ENCODE measurements at places on chromosomes 1 and 21.

DNA sequence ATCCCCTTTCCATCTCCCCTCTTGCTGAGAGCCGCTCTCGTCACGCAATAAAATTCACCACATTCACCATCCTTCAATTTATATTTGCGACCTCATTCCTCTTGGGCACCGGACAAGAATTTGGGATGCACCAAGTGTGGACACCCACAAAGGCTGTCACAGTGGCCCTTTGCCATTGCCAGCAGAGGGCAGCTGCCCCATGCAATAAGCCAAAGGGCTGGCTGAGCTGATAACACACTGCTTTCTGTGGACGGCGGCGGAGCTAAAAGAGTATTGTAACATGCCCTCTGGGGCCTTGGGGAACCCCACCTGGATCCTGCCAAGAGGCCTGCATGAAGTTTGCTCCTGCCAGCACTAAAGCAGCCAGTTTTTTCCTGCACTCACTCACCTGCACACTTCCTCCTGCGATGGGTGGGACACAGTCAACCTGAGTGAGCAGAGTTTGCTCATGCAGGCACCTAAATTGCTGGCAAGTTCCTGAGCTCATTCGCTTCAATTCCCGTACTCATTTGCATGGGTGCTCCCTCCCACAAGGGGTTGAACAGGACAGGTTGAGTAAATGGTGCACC lies 792.3 kb upstream of the ADAMTS5 start:
- DNase-seq, result no peak

DNA sequence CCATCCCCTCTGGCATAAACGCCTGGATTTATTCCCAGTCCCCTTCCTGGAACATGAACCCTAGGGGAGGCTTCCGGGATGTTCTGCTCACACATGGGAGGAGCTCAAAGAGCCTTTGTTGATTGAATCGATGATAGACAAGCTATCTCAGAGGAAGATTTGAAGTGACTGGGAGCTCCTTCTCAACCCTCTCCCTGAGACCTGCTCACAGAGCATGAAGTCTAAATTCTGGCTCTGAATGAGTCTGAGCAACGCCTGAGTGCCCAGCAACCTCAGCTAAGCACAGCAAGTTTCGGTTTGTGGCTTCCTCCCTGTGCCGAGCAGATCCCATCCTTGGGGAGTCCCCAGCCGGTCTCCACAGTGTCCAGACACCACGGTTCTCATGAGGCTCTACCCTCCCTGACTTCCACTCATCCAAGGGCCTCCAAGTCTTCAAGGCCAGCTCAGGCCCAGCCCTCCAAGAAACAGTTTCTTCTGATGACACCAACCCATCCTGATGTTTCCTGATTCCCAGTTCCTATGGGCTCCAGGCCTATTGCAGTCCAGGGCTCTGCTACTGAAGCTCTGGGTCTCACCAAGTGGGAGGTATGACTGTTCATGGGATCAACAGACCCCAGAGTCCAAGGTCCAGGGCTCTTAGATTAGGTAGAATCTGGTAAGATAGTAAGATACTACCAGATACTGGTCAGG lies 190.8 kb downstream of the DYRK1A start:
- DNase-seq, result no peak

- no peak for DNase-seq
These were observed 35.4 kb upstream of the USP24 start for GRCh38 chr1:55250399-55251075.

GRCh38 chr1:7726623-7727022 lies 44.5 kb upstream of the VAMP3 start:
- no peak for DNase-seq

DNA sequence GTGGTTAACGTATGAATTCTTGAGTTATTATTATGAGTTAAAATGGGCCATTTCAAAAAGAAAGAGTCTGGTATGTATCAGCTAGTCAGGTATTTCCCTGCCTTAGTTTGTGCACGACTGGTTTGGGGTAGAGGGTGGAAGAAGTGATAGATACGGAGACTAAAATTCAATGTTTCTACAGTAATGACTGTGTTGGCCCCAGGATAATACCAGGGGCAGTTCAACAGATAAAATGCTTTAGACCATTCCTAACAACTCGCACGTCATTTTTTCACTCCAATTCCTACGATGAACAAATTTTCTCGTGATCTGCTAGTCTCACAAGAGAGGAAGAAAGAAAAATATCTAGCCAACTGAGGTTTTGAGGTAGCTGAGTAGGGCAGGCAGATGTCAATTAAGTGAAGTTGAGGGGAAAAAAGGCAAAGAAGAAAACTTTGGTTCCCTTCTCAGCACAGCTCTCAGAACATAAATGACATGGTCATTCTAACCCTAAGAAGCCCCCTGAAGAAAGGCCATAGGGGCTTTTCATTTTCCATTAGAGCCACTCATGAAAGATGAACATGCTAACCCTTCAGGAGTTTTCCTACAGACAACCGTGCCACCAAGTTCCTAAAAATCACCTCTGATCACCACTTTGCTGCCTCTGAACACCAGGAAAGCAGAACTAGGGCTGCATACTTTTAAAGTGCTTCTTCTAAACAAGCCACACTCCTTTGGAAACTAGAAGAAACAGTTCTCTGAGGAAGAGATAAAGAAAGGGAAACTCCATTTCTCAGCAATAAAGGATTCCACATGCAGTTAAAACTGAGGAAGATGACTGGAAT lies 5.6 kb downstream of the MCOLN2 start:
- DNase-seq, result no peak
